Right renal cortex interstitium (tissue), 3 donors: ENCODE measurements at places on chromosomes 1 and 21.

GRCh38 chr1:55250399-55251075 lies 35.4 kb upstream of the USP24 start:
- DNase-seq, result no peak

DNA sequence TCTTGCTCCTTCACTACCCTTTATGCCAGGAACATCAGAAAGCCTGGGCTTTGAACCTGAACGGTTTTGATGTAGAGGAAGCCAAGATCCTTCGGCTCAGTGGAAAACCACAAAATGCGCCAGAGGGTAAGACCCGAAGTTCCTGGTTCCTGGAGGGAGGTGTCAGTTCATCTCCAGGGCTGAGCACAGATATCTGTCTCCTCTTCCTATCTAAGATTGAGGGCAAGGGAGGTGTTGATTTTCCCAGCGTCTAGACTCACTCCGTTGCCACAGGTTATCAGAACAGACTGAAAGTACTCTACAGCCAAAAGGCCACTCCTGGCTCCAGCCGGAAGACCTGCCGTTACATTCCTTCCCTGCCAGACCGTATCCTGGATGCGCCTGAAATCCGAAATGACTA lies 915 bp downstream of the CDC20 start:
- no peak for DNase-seq

DNA sequence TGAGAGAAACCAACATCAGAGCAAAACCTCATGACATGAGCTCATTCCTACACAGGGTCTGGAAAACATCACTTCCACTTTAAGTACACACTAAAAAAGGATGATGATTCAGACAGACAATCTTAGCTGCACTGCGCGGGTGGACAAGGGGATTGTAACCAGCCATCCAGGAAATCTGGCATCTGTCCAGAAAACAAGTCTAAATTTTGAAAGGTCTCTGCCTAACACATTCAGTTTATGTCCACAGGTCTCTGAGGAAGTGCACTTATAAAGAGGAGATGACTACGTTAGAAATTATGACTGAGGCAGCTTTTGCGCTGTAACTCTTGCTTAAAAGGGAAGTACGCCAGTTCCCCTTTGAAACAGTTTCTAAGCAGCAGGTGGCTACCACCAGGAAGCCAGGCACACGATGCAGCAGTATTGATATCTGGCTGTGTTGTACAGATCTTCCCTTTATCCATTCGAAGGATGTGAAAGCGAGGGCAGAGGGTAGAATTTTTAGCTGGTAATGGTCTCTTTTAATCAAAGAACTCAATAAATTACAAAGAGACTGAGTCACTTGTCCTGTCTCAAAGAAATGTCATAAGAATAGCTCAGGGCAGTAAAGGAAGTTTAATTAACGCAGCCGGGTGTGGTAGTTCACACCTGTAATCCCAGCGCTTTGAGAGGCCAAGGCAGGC lies 128.0 kb downstream of the SETD4 start:
- no peak for DNase-seq

DNA sequence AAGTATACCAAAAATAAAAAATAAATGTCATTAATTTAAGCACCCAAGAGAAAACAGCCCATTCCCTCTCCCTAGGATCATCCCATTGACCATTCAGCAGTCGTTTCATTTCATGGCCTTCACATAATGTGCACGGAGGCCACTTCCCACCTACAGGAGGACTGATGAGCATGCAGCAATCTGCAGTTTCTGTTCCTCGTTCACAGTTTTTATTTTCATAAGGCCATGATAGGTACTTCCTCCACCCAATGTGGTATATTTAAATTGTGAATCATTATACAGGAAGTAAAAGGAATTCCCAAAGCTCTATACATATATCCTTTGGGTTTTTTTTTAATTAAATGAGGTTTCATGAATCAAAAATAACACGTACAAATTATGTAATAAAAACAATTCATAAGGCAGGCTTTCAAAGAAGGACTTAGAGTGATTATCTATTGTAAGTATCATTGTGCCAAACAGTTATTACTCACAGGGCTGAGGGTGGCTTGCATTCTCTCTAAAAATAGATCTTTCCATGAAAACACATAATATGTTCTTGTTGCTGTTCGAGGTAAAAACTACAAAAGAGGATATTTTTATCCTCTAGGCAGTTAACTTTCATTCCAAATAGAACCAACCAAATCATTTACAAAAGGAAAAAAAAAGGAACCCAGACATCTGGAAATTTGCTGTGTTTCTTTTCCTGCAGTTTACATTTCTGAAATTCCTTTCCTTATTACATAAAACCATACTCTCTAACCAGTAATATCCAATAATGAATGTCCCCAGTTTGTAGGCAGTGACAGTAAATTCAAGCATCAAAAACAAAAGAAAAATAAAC lies 27.5 kb upstream of the SLC44A3 start:
- DNase-seq, result no peak

DNA sequence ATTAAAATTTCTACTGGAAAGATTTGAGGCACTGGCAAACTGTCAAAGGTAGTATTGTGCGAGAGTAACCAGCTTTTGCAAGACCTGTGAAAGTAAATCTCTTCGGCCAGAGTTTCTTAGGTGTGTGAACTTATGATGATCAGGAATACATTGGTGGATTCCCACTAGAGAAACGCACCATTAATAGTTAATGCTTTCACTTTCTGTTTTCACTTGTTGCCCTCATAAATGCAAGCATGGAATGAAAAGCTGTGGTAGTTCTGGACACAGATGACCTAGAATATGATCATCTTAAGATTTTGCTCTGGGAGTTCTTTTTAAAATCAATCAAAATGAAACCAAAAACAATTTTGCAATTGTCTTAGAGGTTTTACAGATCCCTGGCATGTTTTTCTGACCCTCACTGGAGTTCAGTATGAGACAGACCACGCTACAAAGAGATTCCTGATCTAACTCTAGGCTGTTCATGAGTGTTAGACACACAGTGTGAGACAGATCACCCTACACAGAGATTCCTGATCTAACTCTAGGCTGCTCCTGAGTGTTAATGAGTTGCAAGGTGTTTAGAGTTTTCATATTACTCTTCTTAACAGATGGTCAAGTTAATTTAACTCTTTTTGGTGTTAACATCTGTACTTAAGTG lies 98.8 kb downstream of the SDCCAG8 start:
- DNase-seq, result no peak

- no peak for DNase-seq
Measured at GRCh38 chr21:36260802-36261201, 59.2 kb upstream of the MORC3 start.

- no peak for DNase-seq
Measured at GRCh38 chr1:83834621-83835264, 164.2 kb downstream of the TTLL7 start.

GRCh38 chr1:248837781-248838356 lies at the start of gene ZNF672:
Gene ZNF672 (plus strand): TSS chr1:248838224. CDS start chr1:248847275, 9,051 bp downstream.
- peak; percentile 95 for DNase-seq
